Cardiac atrium fibroblast (primary cell): ENCODE measurements at places on chromosomes 6 and 20. TPM values are rescaled to one million over a fixed set of nuclear protein-coding genes. Genes with fewer than 3 reads are reported as not detected.

Gene GMPR
- total RNA-seq, result 2.6 and 3.4 TPM in 2 replicates

Gene PGC
- not detected in 2 replicates for total RNA-seq

Gene BPIFB2
- total RNA-seq, result not detected in 2 replicates

Gene KCNB1
- total RNA-seq, result 0.18 and 2.4 TPM in 2 replicates

Gene ADGB
- total RNA-seq, result not detected in 2 replicates

Gene CFAP61
- not detected in 2 replicates for total RNA-seq

Gene CLVS2
- total RNA-seq, result not detected in 2 replicates

Gene FRK
- total RNA-seq, result 1.3 and 2.9 TPM in 2 replicates

Gene PRPH2
- total RNA-seq, result 0.97 and 1.3 TPM in 2 replicates

Gene DEFB123
- total RNA-seq, result not detected in 2 replicates

Gene GGTLC1
- total RNA-seq, result not detected in 2 replicates

Gene CTAGE9
- total RNA-seq, result not detected in 2 replicates

Gene PACSIN1
- not detected in 2 replicates for total RNA-seq

Gene KCNK17
- total RNA-seq, result not detected in 2 replicates

Gene PRDM1
- under 0.01 and 1.6 TPM in 2 replicates for total RNA-seq

Gene SYNDIG1
- total RNA-seq, result not detected in 2 replicates

Gene SYTL3
- total RNA-seq, result 1.8 and 5.2 TPM in 2 replicates

Gene SNTA1
- total RNA-seq, result 28.2 TPM in 2 replicates

Gene SAPCD1
- 0.54 TPM in 1 of 2 replicates, not detected in the other for total RNA-seq

Gene SLC52A3
- not detected in 2 replicates for total RNA-seq

Gene ULBP3
- total RNA-seq, result 10.7 and 19.3 TPM in 2 replicates

Gene SLC22A23
- 13.9 and 17.2 TPM in 2 replicates for total RNA-seq

Gene ELOVL4
- total RNA-seq, result 4.5 and 6.5 TPM in 2 replicates

Gene BMP5
- not detected in 2 replicates for total RNA-seq

Gene FGD2
- total RNA-seq, result not detected in 2 replicates

Gene RPS10
- 3,776 and 3,966 TPM in 2 replicates for total RNA-seq

Gene GRIK2
- 1.6 and 1.9 TPM in 2 replicates for total RNA-seq

Gene SLC13A3
- total RNA-seq, result 0.16 and 0.36 TPM in 2 replicates

Gene GABRR2
- not detected in 2 replicates for total RNA-seq

Gene TP53TG5
- not detected in 2 replicates for total RNA-seq

Gene EPHA7
- total RNA-seq, result under 0.01 and 0.65 TPM in 2 replicates

Gene PPP2R5D
- total RNA-seq, result 35.6 and 39.7 TPM in 2 replicates

Gene SLC29A1
- 26.9 and 40.3 TPM in 2 replicates for total RNA-seq

Gene GPSM3
- total RNA-seq, result 7.0 and 7.4 TPM in 2 replicates
